ENCODE measurements at places on chromosomes 1 and 21. TPM values are rescaled to one million over a fixed set of nuclear protein-coding genes. Genes with fewer than 3 reads are reported as not detected.
A peak's percentile ranks its signal among the peaks of the same experiment; 100 is the strongest.

DNA sequence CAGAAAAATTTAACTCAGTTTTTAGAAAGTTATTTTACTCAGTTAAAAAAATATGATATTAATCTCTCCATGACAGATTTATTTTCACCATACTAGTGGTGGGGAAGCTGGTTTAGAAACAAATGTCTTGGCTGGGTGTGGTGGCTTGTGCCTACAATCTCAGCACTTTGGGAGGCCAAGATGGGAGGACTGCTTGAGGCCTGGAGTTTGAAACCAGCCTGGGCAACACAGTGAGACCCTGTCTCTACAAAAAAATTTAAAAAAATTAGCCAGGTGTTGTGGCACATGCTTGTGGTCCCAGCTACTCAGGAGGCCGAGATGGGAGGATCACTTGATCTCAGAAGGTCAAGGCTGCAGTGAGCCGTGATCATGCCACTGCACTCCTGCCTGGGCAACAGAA, 17.3 kb downstream of the TAF5L start:
- no peak for DNase-seq

- no peak for DNase-seq
These were observed 35.5 kb upstream of the SLAMF9 start for GRCh38 chr1:159989581-159989980.

DNA sequence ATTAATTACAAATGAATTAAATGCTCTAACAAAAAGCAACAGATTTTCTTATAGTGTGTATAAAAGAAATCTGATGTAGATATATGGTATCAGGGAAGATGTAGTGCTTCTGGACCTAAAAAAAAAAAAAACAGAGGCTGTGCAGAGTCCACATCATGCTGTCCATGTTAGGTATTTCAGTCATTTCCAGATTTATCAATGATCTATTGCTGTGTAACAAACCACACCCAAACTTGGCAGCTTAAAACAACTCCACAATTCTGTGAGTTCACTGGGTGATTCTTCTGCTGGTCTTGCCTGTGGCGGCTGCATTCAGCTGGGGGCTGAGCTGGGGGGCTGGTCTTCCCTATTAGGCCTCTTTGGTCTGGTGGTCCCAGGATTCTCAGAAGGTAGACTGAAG, 52.3 kb upstream of the C1orf146 start:
- DNase-seq: no peak

DNA sequence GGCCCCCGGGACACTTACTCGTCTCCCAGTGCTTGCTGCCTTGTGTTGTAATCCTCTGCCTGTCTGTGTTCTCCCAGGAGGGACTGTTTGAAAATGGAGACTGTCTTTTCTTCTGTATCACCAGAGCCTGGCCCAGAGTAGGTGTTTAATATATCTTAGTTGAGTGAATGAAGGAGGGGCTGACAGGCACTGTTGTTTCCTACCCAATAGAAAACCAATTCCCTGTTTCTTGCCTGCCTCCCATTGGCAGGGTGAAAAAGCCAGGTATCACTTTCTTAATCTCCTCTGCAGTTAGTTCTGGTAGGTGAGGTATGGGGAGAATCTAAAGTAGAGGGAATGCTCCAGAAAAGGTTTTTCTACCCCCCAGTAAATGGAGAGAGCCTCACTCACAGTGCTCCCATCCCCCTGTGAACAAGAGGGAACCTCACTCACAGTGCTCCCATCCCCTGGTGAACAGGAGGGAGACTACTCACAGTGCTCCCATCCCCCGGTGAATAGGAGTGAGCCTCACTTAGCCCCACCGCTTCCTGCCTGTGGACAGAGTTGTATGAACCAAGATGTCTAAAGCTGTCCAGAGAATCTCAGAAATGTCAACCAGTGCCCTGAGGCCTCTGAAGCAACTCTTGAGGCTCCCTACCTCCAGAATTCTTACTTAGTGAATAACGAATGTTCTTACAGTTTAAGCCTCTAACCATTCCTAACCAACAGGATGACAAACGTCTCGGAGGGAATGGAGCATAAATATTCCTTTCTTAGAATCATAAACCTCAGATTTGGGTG, at the start of gene GJA5:
Gene GJA5, minus strand, starts transcription at position 122 of the 780 bp plus-strand sequence. CDS start 1,364 bp downstream, outside the sequence.
- no peak for DNase-seq

- DNase-seq: peak; percentile 68
These were observed 119.0 kb upstream of the ADGRL2 start for GRCh38 chr1:81681601-81682266.

DNA sequence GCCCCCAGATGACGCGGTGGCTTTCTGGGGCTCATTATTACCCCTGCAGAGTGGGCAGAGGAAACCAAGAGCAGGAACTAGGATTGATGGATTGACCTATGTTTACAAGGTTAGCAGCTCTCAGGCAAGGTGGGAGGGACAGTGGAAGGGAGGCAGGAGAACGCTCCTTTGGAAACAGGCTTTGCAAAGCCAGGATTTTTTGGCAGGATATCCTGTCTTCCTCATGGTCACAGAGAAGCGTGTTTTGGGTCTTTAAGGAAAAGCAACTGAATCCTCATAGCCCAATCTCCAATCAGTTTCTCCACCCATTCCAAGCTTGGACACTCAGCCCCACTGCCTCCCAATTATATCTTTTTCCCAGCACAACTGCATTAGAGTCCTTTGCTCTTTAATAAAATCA, 105.6 kb upstream of the SOD1 start:
- no peak for DNase-seq

DNA sequence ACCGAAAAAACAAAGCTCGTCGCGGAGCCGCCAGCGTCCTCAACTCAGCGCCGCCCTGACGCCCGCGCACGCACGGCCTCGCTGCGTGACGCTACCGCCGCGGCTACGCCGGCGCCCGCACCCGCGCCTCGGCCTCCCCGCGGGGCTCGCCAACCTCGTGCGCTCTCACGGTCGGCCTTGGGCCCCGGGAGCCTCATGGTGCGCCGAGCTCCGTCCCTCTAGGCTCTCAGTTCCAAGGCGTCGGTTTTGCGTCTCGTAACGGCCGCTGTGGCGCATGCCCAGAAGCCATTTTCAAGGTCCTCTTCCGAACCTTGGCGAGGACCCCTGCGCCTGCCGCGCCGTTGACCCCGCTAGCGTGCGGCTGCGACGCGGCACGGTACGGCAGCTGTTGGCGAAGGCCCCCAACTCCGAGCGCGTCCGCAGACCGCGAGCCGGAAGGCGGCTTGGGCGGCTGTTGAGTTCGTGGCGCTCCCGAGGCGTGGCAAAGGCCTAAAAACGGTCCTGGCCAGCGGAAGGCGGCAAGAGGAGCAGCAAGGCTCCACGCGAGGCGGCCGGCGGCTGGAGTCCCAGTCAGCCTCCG, at the start of gene HENMT1:
Gene HENMT1, minus strand, starts transcription at position 64 of the 580 bp plus-strand sequence. CDS start 1,209 bp downstream, outside the sequence.
- peak; percentile 82 for DNase-seq

DNA sequence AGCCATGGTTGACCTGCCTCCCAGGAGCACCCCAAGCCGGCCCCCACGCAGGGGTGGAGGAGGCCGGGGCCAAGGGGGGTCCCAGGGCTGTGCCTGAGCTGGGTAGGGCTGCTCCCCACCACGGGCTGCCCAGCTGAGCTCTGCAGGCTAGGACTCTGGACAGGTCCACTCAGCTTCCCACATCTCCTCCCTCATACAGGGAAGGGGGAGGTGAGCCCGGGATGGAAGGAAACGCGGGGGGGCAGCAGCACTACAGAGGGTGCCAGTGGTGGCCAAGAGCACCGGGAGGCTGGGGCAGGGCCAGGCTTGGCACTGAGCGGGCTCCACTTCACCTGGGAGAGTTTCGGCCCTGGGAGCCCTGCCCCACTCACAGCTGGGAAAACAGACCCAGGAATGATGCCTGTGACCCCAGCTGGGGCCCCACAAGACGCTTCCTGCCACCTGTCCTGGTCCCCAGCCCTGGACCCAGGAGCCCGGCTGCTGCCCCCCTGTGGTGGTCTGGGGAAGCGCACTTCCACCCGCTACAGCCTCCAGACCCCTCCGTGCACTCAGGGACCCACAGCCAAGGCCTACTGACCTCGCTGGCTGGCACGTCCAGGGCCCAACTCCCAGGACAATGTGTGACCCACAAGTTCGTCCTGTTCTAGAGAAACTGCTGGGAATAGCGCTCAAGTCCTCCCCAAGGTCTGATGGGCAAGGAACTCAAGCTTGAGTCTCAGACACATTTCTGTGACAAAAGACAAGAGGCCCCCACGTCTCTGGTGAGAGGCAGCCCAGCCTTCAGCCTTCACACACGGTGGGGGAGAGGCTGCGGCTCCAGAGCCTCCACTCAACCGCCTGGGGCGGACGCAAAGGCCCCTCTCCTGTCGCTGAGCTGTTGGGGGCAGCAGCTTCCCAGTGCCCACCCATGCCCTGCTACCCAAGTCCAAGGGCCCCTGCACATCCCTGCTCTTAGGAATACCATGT, 3.0 kb downstream of the AURKAIP1 start:
- peak; percentile 76 for DNase-seq

GRCh38 chr1:10943991-10944730, 68.3 kb upstream of the TARDBP start:
- peak; percentile 61 for DNase-seq

DNA sequence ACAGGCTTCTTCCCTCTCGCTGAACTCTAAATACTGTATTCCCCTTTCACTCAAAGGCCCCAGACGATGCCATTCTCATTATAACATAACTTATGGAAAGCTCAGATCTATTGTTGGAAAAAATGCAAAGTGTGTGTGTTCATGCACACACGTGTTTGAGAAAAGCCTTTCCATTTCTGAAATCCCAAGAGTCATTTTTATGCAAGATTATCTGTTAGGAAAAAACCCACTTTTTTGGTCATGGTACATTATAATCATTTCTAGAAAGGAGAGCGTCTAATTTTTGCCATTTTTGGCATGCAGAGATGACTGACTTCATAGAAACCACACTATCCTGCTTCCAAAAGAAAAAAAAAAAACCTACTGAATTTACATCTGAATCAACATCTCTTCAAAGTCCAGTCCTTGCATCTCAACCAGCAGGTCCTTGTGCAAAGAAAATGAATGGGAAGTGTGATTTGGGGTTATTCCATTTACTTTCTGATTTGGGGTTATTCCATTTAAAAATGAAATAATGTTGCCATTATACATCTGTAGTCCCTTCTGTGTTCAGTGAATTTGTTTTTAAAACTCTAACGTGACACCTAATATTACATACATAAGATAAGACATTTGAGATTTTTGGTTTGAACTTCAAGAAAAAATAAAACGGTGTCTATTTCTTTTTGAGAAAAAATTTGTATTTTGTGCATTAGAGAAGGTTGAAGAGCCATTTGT, 150.3 kb downstream of the DHRS3 start:
- no peak for DNase-seq

GRCh38 chr1:35603468-35603867, 30.4 kb downstream of the TFAP2E start:
- no peak for DNase-seq

GRCh38 chr1:98021126-98021525, 100.3 kb upstream of the DPYD start:
- no peak for DNase-seq

GRCh38 chr21:16571594-16571993, 841.8 kb downstream of the USP25 start:
- DNase-seq: no peak

DNA sequence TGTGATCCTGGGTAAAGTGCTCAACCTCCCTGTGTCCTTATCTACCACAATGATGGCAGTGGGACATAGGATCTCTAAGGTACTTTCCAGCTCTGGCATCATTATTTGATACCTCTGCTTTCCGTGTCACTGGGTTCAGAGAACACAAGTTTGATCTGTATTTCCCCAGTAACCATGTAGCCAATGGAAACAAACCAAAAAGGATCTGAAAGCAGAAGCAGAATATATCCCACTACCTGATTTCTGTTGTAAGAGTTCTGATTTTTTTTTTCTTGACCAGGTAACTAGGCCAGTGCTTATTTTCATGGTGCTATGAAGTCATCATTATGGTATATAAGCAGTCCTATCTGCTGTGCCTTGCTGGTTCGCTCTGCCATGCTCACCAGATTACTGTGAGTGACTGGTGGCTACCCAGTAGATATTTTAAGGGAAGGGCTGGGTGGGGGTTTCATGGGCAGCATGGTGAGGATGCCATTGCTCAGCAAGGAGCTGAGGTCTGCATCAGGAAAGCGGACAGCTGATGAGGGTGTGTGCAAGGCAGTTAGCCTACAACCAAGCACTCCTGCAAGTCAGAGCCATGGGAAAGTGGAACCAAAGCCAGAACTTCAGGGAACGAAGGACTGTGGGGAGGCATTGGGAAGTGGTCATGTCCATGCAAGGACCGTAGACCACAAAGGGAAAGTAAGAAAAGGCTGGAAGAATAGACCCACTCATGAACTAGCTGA, 104.9 kb upstream of the EDEM3 start:
- DNase-seq: peak; percentile 32

GRCh38 chr1:119358636-119359035, 9.9 kb upstream of the HAO2 start:
- peak; percentile 16 for DNase-seq

DNA sequence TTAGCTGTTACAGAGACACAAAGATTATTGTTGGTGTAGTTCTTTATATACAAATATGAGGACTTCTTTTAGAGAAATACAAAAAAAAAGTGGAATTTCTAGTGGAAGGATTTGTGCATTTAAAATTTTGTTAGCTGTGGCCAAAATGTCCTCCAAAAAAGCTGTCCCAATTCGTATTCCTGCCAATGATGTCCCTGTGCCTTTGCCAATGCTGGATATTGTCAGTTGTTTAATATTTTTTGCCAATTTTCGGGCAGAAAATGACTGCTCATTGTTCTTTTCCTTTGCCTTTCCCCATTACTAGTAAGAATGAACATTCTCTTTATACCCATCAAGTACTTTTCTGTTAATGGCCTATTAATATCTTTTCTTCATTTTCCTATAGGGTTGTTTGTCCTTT, 110.0 kb upstream of the HOOK1 start:
- no peak for DNase-seq

- DNase-seq: no peak
These were observed 9.0 kb downstream of the TRAF5 start for GRCh38 chr1:211335522-211336157.

DNA sequence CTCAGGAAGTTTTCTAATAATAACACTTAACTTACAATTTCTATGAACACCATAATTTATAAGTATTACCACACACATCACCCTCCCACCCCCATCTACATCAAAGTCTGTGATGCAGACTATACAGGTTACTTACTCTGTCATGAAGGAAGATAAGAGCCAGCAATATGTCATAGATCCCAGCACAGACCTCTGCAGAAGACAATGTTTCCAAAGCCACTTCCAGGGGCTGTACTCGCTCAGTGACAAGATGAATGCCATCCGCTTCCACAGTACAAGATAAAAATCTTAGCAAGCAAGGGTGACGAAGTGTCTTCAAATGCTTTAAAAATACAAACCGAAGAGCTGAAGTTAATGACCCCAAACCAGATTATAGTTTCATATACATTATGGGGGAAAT, 15.2 kb downstream of the SCYL3 start:
- DNase-seq: no peak

The PRAMEF25 gene
- not detected for polyA plus RNA-seq

The USF1 gene
- polyA plus RNA-seq: 39.6 TPM

The REN gene
- not detected for polyA plus RNA-seq

The RGS16 gene
- polyA plus RNA-seq: 10.5 TPM

The ROR1 gene
- polyA plus RNA-seq: 15.1 TPM

The AADACL3 gene
- polyA plus RNA-seq: not detected

The ALG14 gene
- polyA plus RNA-seq: 11.3 TPM

The OR2L8 gene
- polyA plus RNA-seq: not detected

The SCMH1 gene
- polyA plus RNA-seq: 36.0 TPM

The TCEANC2 gene
- 7.7 TPM for polyA plus RNA-seq
